ENCODE measurements at places on chromosomes 1 and 21. TPM values are rescaled to one million over a fixed set of nuclear protein-coding genes. Genes with fewer than 3 reads are reported as not detected.

The TNFRSF8 gene
- total RNA-seq, result 4.0 TPM

The IGSF8 gene
- 17.9 TPM for total RNA-seq

The GJA4 gene
- total RNA-seq, result not detected

The KLHDC9 gene
- 4.0 TPM for total RNA-seq

The IQGAP3 gene
- 29.4 TPM for total RNA-seq

The ARHGEF16 gene
- not detected for total RNA-seq

The ADAMTS1 gene
- total RNA-seq, result 48.7 TPM

The FCGR1A gene
- not detected for total RNA-seq

The ADORA1 gene
- total RNA-seq, result not detected

The OR6K3 gene
- not detected for total RNA-seq

The MAGOH gene
- 49.3 TPM for total RNA-seq

The LCE3E gene
- total RNA-seq, result not detected

The FAM78B gene
- 0.29 TPM for total RNA-seq

The TLR5 gene
- total RNA-seq, result not detected

The CTH gene
- 7.6 TPM for total RNA-seq

The PDZK1 gene
- total RNA-seq, result 0.53 TPM

The OR2L8 gene
- total RNA-seq, result not detected

The SCNM1 gene
- 29.1 TPM for total RNA-seq

The UBQLN4 gene
- total RNA-seq, result 19.3 TPM

The TAF1A gene
- total RNA-seq, result 3.4 TPM

The ZNF593OS gene
- total RNA-seq, result 0.29 TPM

The AZIN2 gene
- 6.3 TPM for total RNA-seq

The FH gene
- 119 TPM for total RNA-seq

The KRTAP11-1 gene
- total RNA-seq, result not detected

The JAM2 gene
- not detected for total RNA-seq

The SPRR2G gene
- total RNA-seq, result not detected

The HAO2 gene
- total RNA-seq, result not detected

The ERICH3 gene
- not detected for total RNA-seq

Measured in myometrial cell (primary cell).